ENCODE measurements at places on chromosomes 1 and 21.

GRCh38 chr21:14366998-14367397, 15.9 kb downstream of the HSPA13 start:
- DNase-seq, result no peak

- no peak for DNase-seq
Measured at GRCh38 chr1:10421637-10422036, 8.6 kb upstream of the CENPS start.

DNA sequence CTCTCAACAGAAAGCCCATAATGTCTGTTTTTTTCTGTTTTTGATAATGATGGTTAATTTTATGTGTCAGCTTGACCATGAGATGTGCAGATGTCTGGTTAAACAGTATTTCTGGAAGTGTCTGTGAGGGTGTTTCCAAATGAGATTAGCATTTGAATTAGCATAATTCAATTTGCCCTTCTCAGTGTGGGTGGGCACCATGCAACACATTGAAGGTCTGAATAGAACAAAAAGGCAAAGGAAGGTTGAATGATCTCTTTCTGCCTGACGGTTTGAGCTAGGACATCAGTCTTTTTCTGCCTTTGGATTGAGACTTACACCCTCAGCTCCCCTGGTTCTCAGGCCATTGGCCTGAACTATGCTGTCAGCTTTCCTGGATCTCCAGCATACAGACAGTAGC, 34.9 kb upstream of the SPATA6 start:
- no peak for DNase-seq

DNA sequence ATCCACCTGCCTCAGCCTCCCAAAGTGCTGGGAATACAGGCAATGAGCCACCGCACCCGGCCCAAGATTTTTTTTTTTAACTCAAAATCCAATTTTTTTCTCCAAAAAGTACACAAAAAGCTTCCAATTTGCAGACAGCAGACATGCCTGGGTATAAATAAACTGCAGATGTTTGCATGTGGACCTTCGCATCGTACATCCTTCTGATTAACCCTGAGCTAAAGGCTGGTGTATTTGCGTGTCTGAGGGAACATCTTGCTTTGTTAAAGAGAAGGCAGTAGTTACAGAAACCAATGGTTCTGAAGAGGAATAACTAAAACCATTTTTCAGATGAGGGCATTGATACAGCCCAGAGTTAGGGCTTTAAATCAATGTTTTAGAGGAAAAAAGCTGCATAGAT, 12.7 kb downstream of the BCAR3 start:
- no peak for DNase-seq

DNA sequence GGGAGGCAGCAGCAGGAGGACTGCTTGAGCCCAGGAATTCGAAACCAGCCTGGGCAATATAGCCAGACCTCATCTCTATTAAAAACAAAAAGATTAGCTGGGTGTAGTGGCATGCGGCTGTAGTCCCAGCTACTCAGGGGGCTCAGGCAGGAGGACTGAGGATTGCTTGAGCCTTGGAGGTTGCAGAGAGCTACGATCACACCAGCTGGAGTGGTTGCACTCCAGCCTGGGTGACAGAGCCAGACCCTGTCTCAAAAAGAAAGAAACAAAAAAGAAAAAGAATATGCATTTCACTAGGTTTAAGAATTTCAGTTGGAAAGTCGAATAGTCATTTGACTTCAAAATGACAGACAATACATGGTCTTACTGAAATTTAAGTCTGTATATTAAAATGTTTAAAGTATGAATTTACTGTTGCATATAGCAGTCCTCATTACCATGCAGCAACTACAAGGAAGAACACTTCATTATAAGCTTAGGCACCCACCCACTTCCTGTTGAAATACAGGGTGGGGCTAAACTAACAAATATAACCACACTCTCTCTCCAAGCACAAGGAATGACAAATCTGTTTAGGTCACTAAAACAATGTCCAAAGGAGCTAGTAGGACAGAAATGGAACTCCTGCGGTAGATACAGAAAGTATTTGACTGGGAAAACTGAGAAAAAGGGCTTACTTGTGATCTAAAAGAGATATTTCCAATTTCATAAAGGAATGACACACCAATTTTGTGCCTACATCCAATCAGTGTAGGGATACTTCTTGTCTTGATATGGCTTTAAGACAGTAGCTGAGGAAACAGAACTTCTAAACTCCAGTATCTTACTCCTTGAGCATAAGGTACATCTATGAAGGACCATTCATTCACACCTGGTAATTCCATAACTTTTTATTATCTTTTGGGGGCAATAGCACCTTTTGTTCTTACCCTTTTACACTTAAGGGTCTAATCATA, 44.1 kb downstream of the GPR3 start:
- DNase-seq, result no peak

- DNase-seq, result no peak
Measured at GRCh38 chr1:155777582-155777981, 79.4 kb downstream of the GON4L start.

GRCh38 chr1:215133532-215133931, 51.0 kb downstream of the KCNK2 start:
- no peak for DNase-seq
